ENCODE measurements at places on chromosomes 12 and 14. TPM values are rescaled to one million over a fixed set of nuclear protein-coding genes. Genes with fewer than 3 reads are reported as not detected.

Gene RHEBL1
- total RNA-seq, result 1.6 TPM

Gene KRT3
- total RNA-seq, result not detected

Gene ERH
- total RNA-seq, result 472 TPM

Gene P2RX2
- total RNA-seq, result not detected

Gene A2M
- total RNA-seq, result 2.0 TPM

Gene PIANP
- total RNA-seq, result 0.80 TPM

Gene DNAI7
- total RNA-seq, result not detected

Gene PARPBP
- total RNA-seq, result 43.0 TPM

Gene CIROP
- not detected for total RNA-seq

Gene NFATC4
- total RNA-seq, result 38.1 TPM

Gene PARP2
- 67.9 TPM for total RNA-seq

Gene UNG
- 53.2 TPM for total RNA-seq

Gene CCER1
- not detected for total RNA-seq

Gene CHMP4A
- total RNA-seq, result 51.9 TPM

Gene EVL
- 112 TPM for total RNA-seq

Gene NANOG
- total RNA-seq, result not detected

Gene BIN2
- total RNA-seq, result not detected

Gene FAM186B
- 0.19 TPM for total RNA-seq

Gene SERPINA12
- total RNA-seq, result not detected

Gene KRT78
- not detected for total RNA-seq

Gene GYS2
- not detected for total RNA-seq

Gene STXBP6
- total RNA-seq, result 5.3 TPM

Gene SLC6A12
- total RNA-seq, result not detected

Gene LGALS3
- 11.0 TPM for total RNA-seq

Gene ZNF891
- 2.9 TPM for total RNA-seq
